ENCODE measurements at places on chromosomes 6 and 20. TPM values are rescaled to one million over a fixed set of nuclear protein-coding genes. Genes with fewer than 3 reads are reported as not detected.

HTR1B gene
- total RNA-seq: not detected

DNA sequence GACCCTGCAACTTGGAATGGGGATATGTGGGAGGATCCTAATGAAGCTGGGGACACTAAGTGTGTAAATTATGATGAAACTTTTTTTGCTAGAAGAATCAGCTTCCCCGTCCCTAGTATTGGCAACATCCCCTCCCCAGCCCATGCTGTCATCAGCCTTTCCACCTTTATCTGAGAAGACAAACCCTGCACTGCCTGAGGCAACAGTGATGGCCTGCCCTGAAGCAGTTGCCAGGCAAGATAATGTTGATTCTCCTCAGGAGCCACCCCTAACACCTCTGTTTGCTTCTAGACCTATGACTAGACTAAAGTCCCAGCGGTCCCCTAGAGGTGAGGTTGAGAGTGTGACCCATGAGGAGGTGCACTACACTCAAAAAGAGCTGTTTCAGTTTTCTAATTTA is 27.1 kb downstream of the MICA start:
- DNase-seq: no peak

GRCh38 chr6:162538643-162539064 is 188.9 kb downstream of the PRKN start:
- no peak for DNase-seq

BANF2 gene
- not detected for total RNA-seq

SALL4 gene
- total RNA-seq: 3.4 TPM

- DNase-seq: no peak
Observed at GRCh38 chr6:131917318-131917717, 33.9 kb downstream of the CCN2 start.

- DNase-seq: peak; percentile 43
Observed at GRCh38 chr6:82178077-82178758, 69.3 kb downstream of the IBTK start.
